ENCODE measurements at places on chromosomes 7 and 10. TPM values are rescaled to one million over a fixed set of nuclear protein-coding genes. Genes with fewer than 3 reads are reported as not detected.

DNA sequence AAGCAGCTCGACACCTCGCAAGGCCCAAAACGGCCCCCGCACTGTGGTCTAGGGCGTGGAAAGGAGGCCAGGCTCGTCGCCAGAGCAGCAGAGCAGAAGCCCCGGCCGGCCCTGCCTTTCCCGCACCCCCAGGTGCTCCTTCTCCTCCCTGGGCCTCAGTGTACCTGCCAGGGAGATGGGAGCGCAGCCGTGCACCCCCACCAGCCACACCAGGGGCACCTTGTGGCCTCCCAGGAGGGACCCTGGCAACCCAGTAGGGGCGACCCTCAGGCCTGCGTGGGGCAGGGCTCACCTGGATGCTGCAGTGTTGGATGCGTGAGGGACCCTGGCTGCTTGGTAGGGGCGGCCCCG lies 9.5 kb downstream of the PDGFA start:
- H3K27ac ChIP-seq: no peak overlapping the region
- no peaks in the 10 kb centered on the region for H3K27me3 ChIP-seq
- no peaks in the 10 kb centered on the region for H3K36me3 ChIP-seq
- H3K4me1 ChIP-seq: no peaks in the 10 kb centered on the region

DNA sequence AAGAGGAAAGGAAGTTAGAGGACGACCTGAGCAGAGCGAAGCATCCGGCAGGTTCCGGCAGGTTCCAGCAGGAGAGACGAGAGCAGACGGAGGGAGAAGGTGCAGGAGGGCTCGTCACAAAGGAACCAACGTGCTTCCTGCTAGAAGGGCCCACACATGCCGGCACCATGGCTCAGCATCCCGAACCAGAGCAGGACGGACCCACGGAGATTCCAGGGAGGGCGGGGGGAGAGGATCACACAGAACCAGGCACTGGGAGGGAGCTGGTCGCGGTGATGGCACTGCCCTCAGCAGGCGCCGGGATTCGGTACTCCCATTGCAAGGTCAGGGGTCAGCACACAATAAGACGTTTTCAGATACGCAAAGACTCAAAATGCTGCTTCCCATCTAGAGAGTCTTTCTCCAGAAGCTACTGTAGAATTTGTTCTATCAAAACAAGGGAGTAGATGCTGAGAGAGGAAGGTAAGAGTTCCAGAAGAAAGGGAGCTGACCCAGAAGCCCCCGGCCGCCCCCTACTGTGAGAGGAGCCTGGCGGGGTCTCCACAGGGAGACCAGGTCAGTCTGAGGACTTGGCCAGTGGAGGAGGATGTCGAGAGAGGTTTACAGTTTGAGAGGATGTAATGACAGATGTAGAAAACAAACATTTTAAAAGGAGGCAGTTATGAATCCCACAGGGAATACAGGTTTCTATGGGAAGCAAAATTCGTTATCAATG lies 23.6 kb upstream of the PWWP2B start:
- H3K36me3 ChIP-seq: no peaks in the 10 kb centered on the region
- peak; percentile 34 for DNase-seq
- H3K4me1 ChIP-seq: no peaks in the 10 kb centered on the region
- H3K27me3 ChIP-seq: no peaks in the 10 kb centered on the region
- no peak overlapping the region for H3K27ac ChIP-seq
- H3K4me3 ChIP-seq: no peak overlapping the region

Gene PODXL
- 11.4 TPM for total RNA-seq

Gene KEL
- not detected for total RNA-seq

Gene SLC4A2
- total RNA-seq: 140 TPM
